Placental pericyte (primary cell): ENCODE measurements at places on chromosomes 12 and 14. TPM values are rescaled to one million over a fixed set of nuclear protein-coding genes. Genes with fewer than 3 reads are reported as not detected.

The POC1B gene
- total RNA-seq = 10.3 and 22.9 TPM in 2 replicates

The SH2B3 gene
- total RNA-seq = 32.4 and 148 TPM in 2 replicates

The SIX6 gene
- total RNA-seq = not detected in 2 replicates

The FOXG1 gene
- total RNA-seq = under 0.01 TPM in 2 replicates

The SYT1 gene
- total RNA-seq = 1.3 and 5.2 TPM in 2 replicates

The CLEC1B gene
- not detected in 2 replicates for total RNA-seq
